Muscle of leg (tissue), 16 donors: ENCODE measurements at places on chromosomes 16 and 17.

GRCh38 chr17:40431231-40431602 lies 12.0 kb upstream of the IGFBP4 start:
- DNase-seq, result no peak

DNA sequence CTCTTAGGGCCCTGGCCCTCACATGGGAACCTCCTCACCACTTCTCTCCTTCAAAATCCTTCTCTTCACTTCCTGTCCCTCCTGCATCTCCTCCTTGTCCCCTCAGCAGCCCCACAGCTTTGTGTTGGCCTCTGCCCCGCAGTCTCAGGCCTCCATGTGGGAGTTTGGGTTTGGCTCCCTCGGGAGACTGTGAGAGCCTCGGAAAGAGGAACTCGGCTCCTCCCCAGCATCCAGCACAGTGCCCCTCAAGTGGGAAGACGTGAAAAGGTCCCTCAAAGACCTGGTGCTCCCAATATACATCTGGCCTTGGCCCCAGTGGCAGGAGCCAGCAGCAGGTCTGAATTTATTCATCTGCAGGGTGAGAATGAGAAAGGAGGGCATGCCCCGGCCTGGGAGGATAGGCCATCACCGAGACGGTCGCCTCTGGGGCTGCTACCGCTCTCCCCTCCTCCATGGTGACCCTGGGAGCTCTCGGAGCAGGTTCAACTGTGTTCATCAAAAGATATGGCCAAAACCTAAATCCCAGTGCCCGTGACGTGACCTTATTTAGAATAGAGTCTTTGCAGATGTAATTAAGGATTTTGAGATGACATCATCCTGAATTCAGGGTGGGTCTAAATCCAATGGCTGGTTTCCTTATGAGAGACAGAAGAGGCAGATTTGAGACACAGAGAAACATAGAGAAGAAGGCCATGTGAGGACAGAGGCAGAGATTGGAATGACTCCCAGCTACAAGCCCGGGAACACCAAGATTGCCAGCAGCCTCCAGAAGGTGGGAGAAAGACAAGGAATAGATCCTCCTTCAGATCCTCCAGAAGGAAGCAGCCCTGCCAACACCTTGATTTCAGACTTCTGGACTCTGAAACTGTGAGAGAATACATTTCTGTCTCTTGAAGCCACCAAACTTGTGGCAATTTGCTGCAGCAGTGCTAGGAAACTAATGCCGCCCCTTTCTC lies 135.1 kb downstream of the MRM1 start:
- no peak for DNase-seq

- DNase-seq, result peak; percentile 87
Observed at GRCh38 chr16:2471016-2471652, at the start of gene NTN3. Gene NTN3, plus strand, starts transcription at chr16:2471297. Its CDS starts 405 bp downstream, at chr16:2471702.

DNA sequence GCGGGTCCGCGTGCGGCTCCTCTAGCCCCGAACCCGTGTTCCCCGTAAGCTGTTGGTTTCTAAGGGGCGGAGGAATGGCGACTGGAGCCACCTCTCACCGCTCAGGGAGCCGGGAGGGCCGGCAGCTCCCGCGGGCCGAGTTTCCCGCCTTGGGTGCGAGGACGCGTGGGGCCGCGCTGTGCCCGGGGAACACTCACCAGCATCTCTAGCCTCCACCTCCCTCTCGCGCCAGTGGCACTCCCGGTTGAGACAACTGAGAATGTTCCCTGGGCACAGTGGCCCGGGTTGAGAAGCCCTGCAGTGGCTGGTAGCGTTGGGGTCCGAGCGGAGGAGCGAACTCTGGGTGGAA lies 560 bp downstream of the TELO2 start:
- DNase-seq, result no peak

DNA sequence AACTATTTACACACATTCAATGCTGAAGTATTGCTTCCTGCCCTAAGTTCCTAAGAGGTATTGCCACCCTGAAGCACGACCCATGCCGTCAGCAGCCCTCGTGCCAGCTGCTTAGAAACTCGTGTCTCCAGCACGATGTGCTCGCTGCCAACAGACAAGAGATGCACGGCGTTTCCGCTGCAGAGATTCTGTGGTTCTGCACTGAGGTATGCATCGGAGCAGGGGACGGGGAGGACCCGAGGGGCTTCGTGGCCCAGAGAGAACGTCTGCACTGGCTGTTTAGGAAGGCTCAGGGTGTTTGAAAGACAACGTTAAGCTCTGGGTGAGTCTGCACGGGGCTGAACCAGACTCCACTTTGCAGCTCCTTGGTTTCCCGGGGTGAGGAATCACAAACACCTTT lies 82.7 kb upstream of the CREBBP start:
- DNase-seq, result peak; percentile 50

DNA sequence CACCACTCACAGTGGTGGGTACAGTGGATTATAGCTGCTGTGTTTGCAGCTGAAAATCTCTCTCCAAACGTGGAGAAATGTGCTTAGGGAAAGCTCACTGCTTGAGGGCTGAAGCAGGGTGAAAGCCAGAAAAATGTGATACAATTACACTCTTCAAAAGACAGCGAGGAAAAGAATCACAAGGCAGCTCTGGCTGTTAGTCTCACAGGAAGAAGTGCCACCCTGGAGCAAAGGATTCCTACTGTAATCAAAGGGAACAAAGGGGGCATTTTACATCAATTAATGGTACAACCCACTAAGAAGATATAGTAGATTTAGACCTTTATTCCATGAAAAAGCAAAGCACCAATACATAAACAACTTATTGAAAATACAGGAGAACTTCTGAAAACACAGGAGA lies 48.1 kb upstream of the IRX5 start:
- no peak for DNase-seq

GRCh38 chr17:59829217-59830006 lies 63.3 kb downstream of the TUBD1 start:
- DNase-seq, result peak; percentile 74

GRCh38 chr16:89723279-89724250 lies 2.2 kb downstream of the ZNF276 start:
- peak; percentile 74 for DNase-seq

DNA sequence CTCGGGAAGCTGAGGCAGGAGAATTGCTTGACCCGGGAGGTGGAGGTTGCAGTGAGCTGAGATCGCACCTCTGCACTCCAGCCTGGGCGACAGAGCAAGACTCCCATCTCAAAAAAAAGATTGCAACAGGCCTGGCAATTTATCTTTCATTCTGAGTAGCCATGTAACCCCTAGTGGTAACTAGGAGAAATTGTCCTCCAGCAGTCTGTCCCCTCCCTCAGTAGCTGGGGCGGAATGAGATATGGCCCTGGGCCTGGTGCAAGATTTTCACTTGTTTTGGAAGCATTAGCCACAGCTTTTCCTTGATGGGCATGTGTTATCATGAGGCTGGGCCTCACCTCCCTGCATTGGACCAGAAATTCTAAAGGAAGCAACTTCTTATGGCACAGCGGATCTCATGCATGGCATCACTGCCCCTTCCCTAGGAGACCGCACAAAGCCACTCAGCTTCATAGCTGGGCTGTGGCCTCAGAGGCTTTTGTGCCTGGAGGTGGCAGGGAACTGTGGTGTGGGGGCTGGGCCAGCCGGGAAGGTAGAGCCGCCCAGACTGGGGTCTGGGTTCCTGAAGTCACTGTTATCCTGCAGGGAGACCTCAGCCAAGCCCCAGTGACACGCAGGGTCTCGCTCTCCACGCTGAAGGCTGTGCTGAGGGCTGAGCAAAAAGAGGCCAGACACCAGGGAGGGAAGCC lies 13.4 kb downstream of the NATD1 start:
- no peak for DNase-seq

- DNase-seq, result peak; percentile 90
Observed at GRCh38 chr16:75267631-75268264, 16.3 kb upstream of the BCAR1 start.

- peak; percentile 4 for DNase-seq
Observed at GRCh38 chr16:80620736-80621605, 80.2 kb downstream of the DYNLRB2 start.

GRCh38 chr17:32141258-32141657 lies 1.0 kb upstream of the RHOT1 start:
- peak; percentile 94 for DNase-seq

GRCh38 chr16:5166486-5166885 lies 68.9 kb upstream of the EEF2KMT start:
- peak; percentile 8 for DNase-seq

- DNase-seq, result no peak
Observed at GRCh38 chr17:75601057-75601987, 13.7 kb downstream of the MYO15B start.

DNA sequence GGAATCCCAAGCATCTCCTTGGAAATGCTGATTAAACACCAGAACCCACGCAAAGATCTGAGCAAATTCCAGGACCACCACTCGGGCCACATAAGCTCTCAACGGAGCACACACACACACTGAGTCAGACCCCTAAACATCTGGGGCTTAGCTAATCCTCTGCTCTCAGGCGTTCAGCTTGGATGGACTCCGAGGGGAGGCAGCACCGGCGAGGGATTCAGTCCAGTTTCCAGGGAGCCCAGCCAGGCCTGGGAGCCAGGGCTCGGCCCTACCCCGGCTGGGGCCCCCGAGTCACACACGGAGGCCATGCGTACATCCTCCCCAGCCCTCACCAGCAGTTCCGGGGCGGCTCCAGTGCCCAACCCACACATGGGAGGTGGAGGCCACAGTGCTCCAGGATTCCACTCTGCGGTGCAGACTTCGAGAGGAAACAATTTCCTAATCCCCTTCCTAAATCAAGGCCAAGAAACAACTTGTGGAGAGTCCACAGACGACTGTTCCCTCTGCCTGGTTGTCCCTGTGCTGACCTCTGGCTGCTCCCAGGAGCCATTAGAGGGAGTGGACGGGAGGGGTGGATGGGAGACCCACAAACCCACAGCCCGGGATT lies 70.5 kb downstream of the GAS7 start:
- DNase-seq, result peak; percentile 95

DNA sequence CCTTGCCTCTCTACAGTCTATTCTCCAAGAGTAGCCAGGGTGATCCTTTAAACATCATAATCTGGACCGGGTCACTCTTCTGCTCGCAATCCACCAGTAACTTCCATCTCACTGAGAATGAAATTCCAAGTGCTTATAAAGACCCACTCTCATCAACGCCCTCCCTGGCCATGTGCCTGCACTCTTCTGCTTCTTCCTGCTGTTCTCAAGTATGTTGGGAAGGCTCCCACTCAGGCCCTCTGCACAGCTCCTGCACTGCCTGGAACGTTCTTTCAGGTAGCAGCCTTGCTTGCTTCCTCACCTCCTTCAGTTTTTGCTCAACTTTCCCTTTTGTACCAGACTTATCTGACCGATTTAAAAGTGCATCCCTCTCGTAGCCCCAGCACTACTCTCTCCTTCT lies 44.4 kb downstream of the BRD7 start:
- DNase-seq, result no peak
